Left ventricle myocardium superior (tissue), 1 donor: ENCODE measurements at places on chromosomes 6 and 20.

- DNase-seq: no peak
Observed at GRCh38 chr6:129866256-129866655, 5.1 kb upstream of the TMEM244 start.

GRCh38 chr6:38708496-38708895, 5.6 kb upstream of the GLO1 start:
- no peak for DNase-seq

- DNase-seq: no peak
Observed at GRCh38 chr20:10250902-10251301, 32.3 kb downstream of the SNAP25 start.

- DNase-seq: peak; percentile 69
Observed at GRCh38 chr6:166025149-166025898, 142.3 kb downstream of the TBXT start.

- no peak for DNase-seq
Observed at GRCh38 chr6:118586746-118587485, 38.8 kb downstream of the PLN start.

GRCh38 chr6:10315658-10316372, 99.1 kb downstream of the TFAP2A start:
- no peak for DNase-seq

GRCh38 chr6:81086991-81087390, 665.5 kb downstream of the TENT5A start:
- DNase-seq: no peak

DNA sequence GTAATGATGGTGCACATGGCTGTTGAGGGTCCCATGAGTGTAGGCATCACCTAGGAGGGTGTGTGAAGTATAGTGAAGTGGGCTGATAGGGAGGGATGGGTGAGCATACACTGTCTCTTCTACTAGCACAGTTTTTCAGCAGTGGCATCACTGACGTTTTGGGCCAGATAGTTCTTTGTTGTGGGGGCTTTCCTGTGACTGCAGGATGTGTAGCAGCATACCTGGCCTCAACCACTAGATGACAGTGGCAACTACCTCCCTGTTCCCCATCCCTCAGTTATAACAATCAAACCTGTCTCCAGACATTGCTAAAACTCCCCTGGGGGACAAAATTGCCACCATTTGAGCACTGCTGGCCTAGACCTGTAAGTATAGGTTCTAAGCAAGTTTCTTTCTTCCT, 239.0 kb downstream of the FOXC1 start:
- DNase-seq: no peak
